ENCODE measurements at places on chromosomes 2 and 18.
A peak's percentile ranks its signal among the peaks of the same experiment; 100 is the strongest.

- DNase-seq = no peak
Measured at GRCh38 chr2:156379071-156379470, 46.5 kb upstream of the NR4A2 start.

DNA sequence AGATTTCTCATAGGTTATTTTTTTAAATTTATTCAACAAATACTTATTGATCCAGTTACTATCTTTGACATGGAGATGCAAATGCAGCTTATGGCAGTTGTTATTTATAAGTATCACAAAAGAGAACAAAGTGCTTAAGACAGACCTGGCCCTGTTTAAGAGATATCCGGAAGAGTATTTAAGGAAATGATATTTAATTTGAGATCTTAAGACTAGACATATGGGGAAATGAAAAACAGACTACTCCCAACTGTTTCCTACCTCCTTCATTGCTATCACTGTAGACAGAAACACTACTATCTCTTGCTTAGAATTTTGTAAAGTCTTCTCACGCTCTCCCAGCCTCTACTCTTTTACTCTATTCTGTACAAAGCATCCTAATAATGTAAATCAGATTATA lies 36.0 kb downstream of the RPRD1A start:
- DNase-seq = no peak

DNA sequence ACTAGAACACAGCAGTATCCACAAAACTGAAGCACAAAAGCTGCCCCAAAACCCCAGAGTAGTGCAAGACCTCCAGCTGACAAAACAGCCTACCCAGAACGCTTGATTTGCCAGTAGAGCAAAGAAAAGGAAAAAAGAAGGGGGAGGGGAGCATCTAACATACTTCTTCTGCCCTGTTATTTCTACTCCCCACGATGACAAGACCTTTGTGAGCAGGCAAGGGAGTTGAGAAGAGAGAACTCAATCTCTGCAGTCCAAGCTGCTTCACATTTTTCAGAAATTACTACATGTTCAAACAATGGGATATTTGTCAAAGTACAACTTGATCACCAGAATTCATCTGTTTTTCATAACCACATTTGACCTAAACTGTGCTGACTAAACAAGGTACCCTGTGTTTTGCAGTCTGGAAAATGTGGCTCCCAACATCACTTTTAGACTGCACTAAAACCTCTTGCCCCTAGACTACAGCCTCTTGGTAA lies 286.7 kb downstream of the EXOC6B start:
- peak; percentile 79 for DNase-seq

DNA sequence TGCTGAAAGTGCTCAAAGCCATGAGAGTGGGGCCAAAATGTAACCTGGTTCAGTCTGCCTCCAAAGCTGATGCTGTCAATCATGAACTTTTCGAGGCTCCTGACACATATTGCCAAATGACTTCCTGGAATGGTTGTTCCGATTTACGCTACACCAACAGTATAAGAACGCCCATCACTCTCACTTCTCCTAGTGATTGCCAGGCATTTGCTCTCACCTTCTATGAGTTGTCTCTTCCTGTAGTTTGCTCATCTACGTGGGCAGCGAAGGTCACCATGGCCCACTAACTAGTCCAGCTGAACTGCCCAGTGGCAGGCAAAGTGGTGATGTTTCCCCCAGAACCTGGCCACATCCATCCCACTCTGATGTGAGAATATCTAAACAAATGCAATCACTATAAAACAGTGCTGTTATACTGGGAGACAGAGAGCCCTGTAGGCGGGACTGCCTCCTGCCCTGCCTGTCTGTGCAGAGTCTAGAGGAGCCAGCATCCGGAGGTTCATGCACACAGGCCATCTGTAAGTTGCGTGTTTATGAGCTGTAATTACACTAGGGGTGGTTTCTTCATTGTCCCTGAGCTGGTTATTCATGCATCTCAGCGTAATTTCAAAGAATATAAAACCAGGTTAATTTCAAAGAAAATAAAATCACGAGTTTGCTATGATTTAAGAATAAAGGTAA lies 8.8 kb upstream of the CABLES1 start:
- no peak for DNase-seq

- no peak for DNase-seq
Measured at GRCh38 chr2:171389780-171390179, 44.0 kb downstream of the METTL8 start.

DNA sequence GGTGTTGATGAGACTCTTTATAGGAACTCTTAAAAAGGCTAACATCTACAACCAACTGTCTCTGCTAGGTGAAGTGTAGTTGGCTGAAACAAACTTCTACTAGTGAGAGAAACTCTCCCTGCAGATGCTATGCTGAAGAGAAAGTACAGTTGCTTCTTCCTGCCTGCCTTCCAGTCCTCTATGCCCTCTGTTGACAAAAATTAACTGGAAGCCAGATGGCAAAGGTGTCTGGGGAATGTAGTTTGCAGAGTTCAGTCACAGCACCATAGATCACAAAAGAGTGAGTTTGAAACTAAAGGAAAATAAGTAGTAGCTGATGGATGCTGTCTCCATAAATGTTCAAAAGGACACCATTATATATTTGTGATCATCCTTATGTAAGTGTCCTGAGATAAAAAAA lies 958.8 kb upstream of the NRXN1 start:
- no peak for DNase-seq

DNA sequence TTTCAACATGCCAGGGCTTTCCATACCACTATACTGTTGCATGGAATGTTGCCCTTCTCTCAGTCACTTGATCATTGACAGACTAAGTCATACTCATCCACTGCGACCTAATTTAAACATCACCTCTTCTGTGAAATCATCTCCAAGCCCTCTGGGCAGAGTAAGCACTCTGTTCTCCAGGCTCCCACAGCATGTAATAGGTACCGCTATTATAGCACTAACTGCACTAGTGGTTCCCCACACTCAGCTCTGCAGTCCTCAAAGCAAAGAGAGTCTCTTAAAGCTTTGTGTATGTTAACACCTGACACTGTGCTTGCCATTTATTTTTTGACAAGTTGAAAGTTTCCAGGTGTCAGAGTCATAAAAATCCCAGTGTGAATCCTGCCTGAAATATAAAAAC lies 947.2 kb downstream of the ERBB4 start:
- no peak for DNase-seq

DNA sequence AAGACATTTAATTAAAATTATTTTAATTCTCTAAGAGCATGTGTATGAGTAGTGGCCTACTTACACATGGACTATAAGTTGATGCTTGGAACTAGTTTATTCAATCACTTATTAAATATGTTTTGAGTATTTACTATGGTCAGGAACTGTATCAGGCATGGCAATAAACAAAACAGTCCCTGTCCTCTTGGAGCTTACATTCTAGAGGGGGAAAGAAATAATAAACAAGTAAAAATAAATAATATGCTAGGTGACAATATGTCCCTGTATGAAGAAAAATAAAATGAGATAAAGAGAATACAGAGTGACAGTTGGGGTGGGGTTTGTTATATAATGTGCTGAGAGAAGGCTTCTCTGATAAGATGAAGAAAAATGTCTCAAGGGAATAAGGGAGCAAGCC lies 74.5 kb downstream of the MYO3B start:
- DNase-seq = no peak

DNA sequence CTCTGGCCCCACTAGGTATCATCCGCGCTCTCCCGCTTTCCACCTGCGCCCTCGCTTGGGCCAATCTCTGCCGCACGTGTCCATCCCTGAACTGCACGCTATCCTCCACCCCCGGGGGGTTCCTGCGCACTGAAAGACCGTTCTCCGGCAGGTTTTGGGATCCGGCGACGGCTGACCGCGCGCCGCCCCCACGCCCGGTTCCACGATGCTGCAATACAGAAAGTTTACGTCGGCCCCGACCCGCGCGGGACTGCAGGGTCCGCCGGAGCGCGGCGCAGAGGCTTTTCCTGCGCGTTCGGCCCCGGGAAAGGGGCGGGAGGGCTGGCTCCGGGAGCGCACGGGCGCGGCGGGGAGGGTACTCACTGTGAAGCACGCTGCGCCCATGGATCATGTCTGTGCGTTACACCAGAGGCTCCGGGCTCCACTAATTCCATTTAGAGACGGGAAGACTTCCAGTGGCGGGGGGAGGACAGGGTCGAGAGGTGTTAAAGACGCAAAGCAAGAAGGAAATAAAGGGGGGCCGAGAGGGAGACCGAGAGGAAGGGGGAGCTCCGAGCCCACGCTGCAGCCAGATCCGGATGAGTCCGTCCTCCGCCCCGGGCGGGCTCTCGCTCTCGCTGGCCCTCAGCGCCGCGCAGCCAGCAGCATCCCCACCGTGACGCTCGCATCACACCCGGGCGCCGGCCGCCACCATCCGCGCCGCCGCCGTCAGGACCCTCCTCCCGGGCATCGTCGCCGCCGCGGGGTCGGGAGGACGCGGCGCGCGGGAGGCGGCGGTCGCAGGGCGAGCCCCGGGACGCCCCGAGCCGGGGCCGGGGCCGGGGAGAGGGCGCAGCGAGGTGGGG lies 664 bp downstream of the NETO1 start:
- DNase-seq = no peak

GRCh38 chr2:12052796-12053195 lies 306.4 kb downstream of the LPIN1 start:
- DNase-seq = no peak

DNA sequence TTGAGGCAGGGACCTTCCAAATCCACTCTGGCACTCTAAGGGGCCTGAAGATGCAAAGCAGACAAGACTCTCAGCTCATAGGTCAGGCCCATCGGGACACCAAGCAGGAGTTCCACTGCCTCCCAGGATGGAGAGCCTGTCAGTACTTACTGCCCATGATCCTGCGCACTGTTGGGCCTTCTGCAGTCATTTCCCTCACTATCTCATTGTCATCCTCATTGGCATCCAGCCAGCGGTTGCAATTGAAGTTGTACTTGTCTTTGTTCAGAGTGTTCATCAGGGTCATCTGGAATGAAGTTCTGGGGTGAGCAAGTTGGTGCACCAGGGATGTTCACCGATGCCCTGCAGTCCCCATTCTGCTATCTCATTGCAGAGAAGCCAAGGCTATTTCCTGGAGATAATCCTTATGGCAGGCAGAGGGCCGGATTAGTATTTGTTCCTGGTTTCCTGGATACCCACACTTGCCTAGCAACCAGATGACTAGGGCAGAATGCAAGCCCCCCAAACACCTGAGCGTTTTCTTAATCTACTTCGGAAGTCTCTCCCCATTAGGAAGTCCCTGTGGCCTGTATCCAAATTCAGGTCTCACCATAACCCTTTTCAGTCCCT lies 65.1 kb downstream of the LOXHD1 start:
- no peak for DNase-seq

- DNase-seq = no peak
Measured at GRCh38 chr2:230174466-230174865, 45.3 kb downstream of the SP110 start.

- no peak for DNase-seq
Measured at GRCh38 chr2:97708608-97709007, 4.8 kb upstream of the ZAP70 start.

GRCh38 chr2:33337981-33338380 lies 138.5 kb upstream of the RASGRP3 start:
- DNase-seq = no peak

GRCh38 chr2:65919550-65920188 lies 487.3 kb upstream of the SPRED2 start:
- DNase-seq = no peak

DNA sequence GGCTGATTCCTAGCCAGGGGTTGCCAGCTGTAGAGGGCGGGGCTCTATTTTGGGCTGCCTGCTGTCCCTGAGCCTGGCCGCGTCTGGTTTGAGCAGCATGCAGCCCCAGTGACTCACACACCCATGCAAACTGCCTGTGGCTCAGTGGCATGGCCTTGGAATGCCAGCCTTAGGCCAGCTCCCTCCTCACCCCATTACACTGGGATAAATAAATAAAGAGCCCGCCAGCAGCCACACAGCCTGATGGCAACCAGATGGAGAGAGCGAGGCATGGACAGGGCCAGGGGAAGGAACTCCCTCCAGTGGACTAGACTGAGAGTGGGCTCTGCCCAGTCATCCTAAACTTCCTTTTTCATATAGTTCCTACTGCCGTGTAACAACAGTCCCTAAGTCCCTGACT lies 18.3 kb downstream of the NHEJ1 start:
- DNase-seq = no peak

DNA sequence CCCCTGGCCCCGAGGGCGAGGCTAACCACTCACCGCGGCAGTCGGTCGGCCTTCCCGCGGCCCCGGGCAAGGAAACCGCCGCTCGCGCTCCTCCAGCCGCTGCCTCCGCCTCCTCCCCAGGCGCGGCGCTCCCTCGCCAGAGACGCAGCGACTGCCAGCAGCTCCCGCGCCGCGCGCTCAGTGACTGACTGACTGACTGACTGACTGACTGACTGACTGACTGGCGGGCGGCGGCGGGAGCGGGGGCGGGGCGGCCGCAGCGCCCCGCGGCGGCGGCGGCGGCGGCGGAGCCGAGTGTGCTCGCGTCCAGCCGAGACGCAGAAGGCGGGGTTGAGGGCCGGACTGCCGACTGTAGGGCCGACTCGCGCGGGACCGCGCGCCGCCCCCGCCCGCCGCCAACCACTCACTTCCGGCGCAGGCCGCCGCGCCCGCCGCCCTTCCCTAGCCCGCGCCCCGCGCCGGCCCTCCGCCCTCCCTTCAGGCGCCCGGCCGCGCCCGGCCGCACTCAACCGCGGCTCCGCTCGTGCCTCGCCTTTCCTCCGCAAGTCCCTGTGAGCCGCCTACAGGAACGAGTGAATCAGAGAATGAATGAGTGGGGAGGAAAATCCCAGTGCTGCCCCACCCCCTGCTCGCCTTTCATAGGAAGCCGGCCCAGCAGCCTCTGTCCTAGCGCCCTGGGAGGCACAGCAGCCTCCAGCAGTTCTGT lies at the start of gene RAPH1:
RAPH1 (minus strand) TSS at position 224 of the 706 bp plus-strand sequence. CDS start 39,948 bp downstream, outside the sequence.
- DNase-seq = peak; percentile 48

GRCh38 chr2:72718876-72719275 lies 107.0 kb downstream of the EXOC6B start:
- DNase-seq = no peak

DNA sequence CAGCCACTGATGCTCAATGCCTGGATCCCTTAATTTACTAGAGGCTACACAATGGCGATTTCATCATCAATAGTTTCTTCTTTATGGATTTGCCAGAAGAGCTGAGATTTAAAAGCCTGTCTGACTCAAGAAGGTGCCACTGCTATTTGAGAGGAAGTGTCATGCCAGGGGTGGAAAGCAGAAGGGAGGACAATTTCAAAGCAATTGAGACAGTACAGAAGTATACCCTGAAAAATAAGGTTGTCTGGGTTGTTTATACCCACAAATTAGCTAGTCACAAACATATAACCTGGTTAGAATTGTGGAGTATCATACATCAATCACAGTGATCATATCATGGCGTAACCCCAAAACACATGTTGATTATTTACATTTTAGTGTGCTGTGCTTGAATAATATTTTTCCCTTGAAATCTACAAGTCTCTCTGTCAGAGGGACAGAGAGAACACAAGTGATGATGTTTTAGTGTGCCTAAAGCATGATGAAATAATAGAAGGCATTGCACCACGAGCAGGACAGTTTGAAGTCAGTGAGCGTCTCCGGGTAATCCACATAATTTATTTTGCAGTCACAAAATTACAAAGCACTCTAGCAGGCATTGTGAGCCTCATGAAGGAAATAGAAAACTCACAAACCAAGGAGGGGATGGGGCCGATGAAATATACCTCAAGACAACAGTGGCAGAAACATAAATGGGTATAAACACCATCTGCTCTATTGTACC lies 312.2 kb upstream of the SPRED2 start:
- no peak for DNase-seq

- DNase-seq = peak; percentile 95
Measured at GRCh38 chr2:30666266-30666874, 140.9 kb downstream of the CAPN13 start.

GRCh38 chr18:61322265-61322873 lies 10.9 kb upstream of the CDH20 start:
- no peak for DNase-seq

Data from non-pigmented ciliary epithelial cell (primary cell).